ENCODE measurements at places on chromosomes 13 and 19. TPM values are rescaled to one million over a fixed set of nuclear protein-coding genes. Genes with fewer than 3 reads are reported as not detected.

The DAZAP1 gene
- 133 TPM for total RNA-seq

The KLK1 gene
- total RNA-seq = not detected

DNA sequence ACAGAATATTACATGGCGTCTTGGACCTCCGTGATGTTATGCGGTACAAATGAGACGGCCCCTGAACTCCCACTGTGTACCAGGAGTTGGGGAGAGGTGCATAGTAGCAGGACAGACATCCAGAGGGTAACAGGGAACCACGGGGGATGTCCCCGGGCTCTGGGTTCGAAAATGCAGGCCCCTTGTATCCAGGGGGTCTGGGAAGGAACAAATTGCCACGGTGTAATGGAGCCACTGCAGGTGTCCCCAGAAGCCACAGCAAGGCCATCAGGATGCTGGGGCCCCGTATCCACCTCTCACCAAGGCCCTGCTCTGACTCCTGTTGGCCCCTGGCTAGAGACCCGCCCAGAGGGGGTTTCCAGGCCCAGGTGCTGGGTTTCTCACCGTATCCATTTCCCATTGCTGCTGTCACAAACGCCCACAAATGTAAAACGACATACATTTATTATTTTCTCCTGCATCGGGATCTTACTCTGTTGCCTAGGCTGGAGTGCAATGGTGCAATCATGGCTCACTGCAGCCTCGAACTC is 77.8 kb downstream of the INSR start:
- no peak overlapping the region for H3K27ac ChIP-seq
- H3K4me3 ChIP-seq = no peak overlapping the region
- DNase-seq = no peak
- H3K36me3 ChIP-seq = no peaks in the 10 kb centered on the region
- H3K27me3 ChIP-seq = no peaks in the 10 kb centered on the region

DNA sequence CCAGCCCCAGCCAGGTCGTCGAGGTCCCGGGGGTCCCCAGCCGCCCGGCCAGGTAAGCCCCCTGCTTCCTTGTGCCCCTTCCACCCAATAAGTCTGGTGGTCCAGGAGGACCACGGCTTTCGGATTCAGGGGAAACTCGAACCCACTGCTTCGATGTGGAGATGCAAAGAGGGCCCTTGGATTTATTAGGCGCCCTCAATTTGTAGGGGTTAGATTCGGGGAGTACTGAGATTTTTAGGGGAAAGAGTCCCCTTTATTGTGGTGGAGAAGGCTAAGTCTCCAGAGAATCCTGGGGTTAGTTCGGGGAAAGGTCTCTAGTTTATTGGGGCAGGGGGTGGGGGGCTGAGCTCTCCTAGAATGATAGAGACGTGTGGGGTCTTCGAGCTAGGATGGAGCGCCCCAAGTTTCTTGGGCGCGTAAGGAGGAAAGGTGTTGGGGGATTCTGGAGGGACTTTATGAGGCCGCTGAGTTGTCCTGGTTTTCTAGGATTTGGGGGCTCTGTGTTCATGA is 3.8 kb upstream of the LTBP4 start:
- H3K27ac ChIP-seq = no peak overlapping the region
- peaks cover 37% of the 10 kb centered on the region for H3K27me3 ChIP-seq
- H3K4me1 ChIP-seq = peaks cover 68% of the 10 kb centered on the region

GRCh38 chr13:29805994-29806979 is 44.1 kb downstream of the UBL3 start:
- no peaks in the 10 kb centered on the region for H3K27me3 ChIP-seq
- no peak overlapping the region for H3K4me3 ChIP-seq
- H3K36me3 ChIP-seq = no peaks in the 10 kb centered on the region
- H3K4me1 ChIP-seq = peaks cover 8% of the 10 kb centered on the region
- H3K27ac ChIP-seq = no peak overlapping the region
- no peak for DNase-seq

DNA sequence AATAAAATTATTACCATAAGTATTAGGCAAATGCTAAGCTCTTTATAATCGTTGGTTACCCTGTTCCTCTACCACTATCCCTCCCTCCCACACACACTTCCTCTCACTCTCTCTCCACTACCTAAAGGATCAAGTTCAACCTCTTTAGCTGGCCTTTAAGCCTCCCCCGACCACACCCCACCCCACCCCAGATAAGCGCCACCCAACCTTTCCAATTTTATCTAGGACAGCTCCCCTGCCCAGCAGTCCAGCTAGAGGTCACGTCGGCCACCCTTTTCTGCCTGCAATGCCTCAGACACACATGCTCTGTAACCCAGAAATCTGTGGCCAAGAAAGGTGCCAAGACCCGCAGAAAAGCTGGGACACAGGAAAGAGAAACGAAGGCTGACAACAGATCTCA is 1.1 kb downstream of the LYPD4 start:
- H3K4me3 ChIP-seq = no peak overlapping the region
- no peaks in the 10 kb centered on the region for H3K4me1 ChIP-seq
- no peak overlapping the region for H3K27ac ChIP-seq
- H3K27me3 ChIP-seq = peaks cover 8% of the 10 kb centered on the region

DNA sequence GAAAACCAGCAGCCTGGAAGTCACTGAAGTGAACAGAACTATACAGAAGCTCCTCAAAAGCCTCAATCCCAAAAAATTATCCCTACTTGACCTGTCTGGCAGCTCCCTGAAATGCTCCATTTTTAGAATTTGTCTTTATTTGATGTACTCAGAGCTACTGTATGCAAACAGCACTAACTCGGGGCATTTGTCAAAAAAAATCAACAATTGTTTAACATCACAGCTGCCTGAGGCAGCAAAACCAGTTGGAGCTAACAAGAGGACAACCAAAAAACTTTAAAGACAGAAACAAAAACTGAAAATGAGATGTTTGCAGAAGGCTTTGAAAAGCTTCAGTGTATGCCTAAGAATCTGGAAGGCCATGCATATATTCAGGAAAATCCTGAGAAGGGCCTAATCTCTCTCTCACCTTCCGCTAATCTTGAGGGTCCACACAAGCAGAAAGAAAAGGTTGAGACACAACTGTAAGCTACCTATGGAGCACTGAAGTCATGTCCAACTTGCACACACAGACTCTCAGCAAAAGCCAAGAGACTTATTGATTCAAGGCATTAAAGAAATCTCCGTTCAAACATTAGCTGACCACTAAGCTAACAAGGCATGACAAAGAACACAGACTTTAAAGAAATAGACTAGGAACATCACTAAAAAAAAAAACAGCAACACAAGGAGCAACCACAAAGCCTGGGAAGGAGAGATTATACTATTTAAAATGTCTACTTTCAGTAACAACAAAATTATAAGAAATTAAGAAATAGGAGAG is 16.1 kb downstream of the VWA8 start:
- no peak for DNase-seq
- H3K27ac ChIP-seq = no peak overlapping the region
- no peaks in the 10 kb centered on the region for H3K4me1 ChIP-seq
- H3K36me3 ChIP-seq = peaks cover 21% of the 10 kb centered on the region
- no peak overlapping the region for H3K4me3 ChIP-seq

Measured in CD4-positive, alpha-beta T cell (primary cell).